ENCODE measurements at places on chromosomes 6 and 20. TPM values are rescaled to one million over a fixed set of nuclear protein-coding genes. Genes with fewer than 3 reads are reported as not detected.
A peak's percentile ranks its signal among the peaks of the same experiment; 100 is the strongest.

DNA sequence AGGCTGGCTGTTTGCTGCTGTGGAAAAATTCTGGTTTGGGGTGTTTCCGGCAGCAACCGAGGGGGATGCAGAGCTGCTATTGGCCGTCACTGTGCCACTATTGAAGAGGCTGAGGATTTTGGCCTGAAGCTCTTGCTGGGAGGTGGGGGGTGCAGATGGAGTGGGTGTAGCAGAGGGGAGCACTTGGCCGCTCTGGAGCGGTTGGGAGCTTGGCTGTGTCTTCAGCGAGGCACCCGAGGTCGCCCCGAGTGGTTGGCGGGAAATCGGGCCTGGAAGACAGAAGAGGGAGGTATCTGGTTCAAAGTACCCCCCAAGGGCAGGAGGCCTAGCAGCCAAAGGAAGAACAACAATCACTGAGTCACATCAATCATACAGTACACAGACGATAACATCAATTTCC, 27.1 kb downstream of the NCOA5 start:
- peaks cover 2% of the 10 kb centered on the region for H3K4me1 ChIP-seq
- H3K27me3 ChIP-seq, result no peaks in the 10 kb centered on the region
- no peak overlapping the region for H3K27ac ChIP-seq
- DNase-seq, result no peak
- H3K36me3 ChIP-seq, result peaks cover 15% of the 10 kb centered on the region
- no peak overlapping the region for H3K4me3 ChIP-seq

DNA sequence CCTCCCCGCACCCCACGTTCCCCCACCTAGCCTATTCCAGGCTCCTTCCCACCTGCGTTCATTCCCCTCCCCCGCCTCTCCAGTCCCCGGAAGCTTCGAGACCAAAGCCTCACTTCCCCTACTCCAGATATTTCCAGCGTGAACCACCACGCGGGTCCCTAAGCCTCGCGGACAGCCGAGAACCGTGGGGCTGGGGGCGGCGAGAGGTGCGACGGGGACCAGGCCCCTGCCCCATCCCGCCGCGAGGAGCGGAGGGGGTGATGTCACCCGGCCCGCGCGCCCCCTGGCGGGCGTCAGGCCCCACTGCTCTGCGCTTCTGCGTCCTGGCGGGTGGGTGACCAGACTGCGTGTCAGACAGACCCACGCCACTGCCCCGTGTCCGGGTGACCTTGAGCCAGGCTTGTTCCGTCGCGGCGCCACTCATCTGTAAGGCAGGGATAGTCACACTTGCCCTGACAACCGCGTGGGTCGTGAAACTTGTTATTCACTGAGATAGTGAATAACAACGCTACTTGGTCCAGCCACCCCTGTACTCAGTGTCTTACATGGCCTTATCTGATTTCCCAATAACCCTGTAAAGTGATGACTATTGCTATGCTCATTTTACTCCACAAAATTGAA, 9.0 kb upstream of the HSP90AB1 start:
- peaks cover 18% of the 10 kb centered on the region for H3K4me1 ChIP-seq
- no peaks in the 10 kb centered on the region for H3K27me3 ChIP-seq
- H3K36me3 ChIP-seq, result peaks cover 1% of the 10 kb centered on the region
- peak; percentile 62 for DNase-seq
- H3K27ac ChIP-seq, result peak overlapping the region; percentile 83

- no peaks in the 10 kb centered on the region for H3K36me3 ChIP-seq
- no peaks in the 10 kb centered on the region for H3K4me1 ChIP-seq
- no peak overlapping the region for H3K27ac ChIP-seq
- H3K27me3 ChIP-seq, result no peaks in the 10 kb centered on the region
- no peak overlapping the region for H3K4me3 ChIP-seq
These were observed 28.2 kb downstream of the NCOA3 start for GRCh38 chr20:47529840-47530239.

DNA sequence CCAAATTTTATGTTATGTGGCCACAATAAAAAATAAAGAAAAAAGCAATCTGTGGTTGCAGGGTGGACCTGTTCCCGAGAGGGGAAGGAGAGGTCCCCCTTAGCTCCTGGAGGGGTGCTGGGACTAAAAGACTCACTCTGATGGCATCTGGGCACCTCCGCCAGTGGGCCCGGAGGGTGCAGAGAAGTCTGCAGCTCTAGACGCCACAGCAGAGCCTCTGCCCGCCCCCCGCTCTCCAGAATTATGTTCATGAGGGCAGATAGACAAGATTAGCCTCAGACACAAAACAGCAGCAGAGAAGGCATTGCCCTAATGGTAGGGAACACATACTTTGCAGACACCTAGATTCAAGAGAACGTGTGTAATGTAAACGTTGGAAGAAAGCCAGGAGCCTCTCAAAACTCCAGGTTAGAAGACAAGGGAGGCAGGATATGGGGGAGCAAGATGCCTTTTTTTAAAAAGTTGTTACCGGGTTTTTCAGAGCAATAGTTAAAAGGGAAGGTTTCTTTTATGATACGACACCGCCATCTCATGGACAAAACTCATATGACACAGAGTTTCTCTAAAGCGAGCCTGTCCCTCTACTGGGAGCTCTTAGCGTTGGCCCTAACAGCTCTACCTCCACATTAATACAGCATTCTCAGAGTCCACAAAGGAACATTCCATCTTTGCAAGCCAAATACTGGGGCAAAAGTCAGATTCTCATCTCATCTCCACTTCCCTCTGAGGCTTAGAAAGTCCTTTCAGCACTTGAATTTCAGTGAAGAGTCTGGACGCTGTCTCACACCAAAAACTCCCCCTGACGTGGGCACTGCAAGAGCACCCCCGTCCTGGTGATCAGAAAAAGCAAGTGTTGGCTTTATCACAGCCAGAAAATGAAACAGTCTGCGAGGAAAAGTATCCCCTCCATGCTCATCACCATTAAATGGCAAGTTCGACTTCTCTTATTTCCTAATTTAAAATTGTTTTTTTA, 47.2 kb downstream of the FOXF2 start:
- H3K4me1 ChIP-seq, result peaks cover 3% of the 10 kb centered on the region
- peak; percentile 43 for DNase-seq
- no peaks in the 10 kb centered on the region for H3K36me3 ChIP-seq
- no peaks in the 10 kb centered on the region for H3K27me3 ChIP-seq
- no peak overlapping the region for H3K27ac ChIP-seq
- no peak overlapping the region for H3K4me3 ChIP-seq

DNA sequence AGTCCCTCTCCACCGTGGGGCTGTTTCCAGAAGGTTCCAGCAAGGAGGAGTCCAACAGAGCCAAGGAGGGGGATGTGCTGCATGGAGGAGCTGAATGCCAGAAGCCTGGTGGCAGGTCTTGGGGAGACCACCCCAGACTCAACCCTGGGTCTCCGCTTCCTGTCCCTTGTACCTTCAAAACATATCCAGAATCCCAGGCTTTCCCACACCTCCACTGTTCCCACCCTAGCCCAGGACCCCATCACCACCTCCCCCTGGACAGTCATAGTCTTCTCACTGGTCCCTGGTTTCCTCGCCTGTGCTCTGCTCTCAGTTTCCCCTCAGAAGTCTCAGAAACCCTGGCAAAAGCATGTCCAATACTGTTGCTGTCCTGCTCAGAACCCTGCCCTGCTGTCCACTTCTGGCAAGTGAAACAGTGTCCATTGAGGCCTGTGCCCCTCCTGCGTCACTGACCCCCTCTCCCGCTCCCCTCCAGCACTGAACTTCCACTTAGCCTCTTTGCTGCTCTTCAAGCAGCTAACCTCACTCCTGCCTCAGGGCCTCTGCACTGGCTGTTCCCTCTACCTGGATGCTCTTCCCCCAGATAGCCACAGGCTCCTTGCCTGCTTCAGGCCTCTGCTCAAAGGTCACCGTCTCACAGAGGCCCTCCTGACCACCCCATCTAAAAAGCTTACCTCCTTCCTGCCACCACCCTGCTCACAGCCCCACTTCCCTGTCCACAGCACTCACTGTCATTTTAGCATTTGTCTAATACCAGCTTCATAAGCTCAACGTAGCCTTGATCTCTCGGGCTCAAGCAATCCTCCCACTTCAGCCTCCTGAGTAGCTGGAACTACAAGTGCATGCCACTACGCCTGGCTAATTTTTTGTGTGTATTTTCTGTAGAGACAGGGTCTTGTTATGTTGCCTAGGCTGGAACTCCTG, 169.2 kb downstream of the GRM4 start:
- H3K36me3 ChIP-seq, result no peaks in the 10 kb centered on the region
- H3K4me3 ChIP-seq, result no peak overlapping the region
- H3K4me1 ChIP-seq, result no peaks in the 10 kb centered on the region
- peaks cover 22% of the 10 kb centered on the region for H3K27me3 ChIP-seq
- H3K27ac ChIP-seq, result no peak overlapping the region

- H3K36me3 ChIP-seq, result peaks cover 3% of the 10 kb centered on the region
- H3K27me3 ChIP-seq, result no peaks in the 10 kb centered on the region
- H3K4me1 ChIP-seq, result no peaks in the 10 kb centered on the region
- peak; percentile 18 for DNase-seq
- no peak overlapping the region for H3K4me3 ChIP-seq
These were observed 21.2 kb downstream of the MKKS start for GRCh38 chr20:10412591-10413408.

DNA sequence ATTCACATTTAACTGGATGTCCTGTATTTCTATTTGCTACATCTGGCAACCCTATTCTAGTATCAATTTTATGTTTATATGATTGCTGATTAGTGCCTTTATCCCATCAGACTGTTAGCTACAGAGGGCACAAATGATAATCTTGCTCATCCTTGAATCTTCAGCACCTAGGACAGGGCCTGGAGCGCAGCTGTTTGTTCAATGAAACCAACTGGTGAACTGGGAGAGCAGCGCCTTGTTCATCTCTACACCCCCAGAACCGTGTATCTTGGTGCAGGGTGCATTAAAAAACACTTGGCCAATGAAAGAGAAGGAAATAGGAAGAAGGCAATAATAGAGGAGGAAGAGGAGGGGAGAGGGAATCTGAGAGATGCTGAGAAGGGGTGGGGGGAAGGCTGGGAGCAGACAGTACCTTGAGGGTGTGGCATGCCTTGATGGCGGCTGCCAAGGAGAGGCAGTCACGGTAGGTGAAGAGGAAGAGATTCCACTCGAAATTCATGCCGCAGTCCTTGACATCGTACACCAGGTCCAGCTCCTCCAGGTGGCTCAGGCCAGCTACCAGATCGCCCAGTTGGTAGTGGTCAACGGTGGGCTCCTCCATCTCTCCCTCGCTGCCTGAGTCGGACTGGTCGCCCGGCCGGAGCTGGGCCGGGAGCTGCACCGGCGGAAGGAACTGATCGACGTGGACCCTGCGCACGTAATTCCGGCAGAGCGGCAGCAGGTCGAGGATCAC, 15.5 kb downstream of the TMEM151B start:
- H3K27me3 ChIP-seq, result peaks cover 33% of the 10 kb centered on the region
- H3K36me3 ChIP-seq, result no peaks in the 10 kb centered on the region
- H3K4me1 ChIP-seq, result no peaks in the 10 kb centered on the region
- DNase-seq, result no peak
- H3K27ac ChIP-seq, result no peak overlapping the region

GRCh38 chr6:168099201-168100010, 20.4 kb upstream of the FRMD1 start:
- no peaks in the 10 kb centered on the region for H3K27me3 ChIP-seq
- no peaks in the 10 kb centered on the region for H3K36me3 ChIP-seq
- H3K4me3 ChIP-seq, result no peak overlapping the region
- DNase-seq, result no peak

DNA sequence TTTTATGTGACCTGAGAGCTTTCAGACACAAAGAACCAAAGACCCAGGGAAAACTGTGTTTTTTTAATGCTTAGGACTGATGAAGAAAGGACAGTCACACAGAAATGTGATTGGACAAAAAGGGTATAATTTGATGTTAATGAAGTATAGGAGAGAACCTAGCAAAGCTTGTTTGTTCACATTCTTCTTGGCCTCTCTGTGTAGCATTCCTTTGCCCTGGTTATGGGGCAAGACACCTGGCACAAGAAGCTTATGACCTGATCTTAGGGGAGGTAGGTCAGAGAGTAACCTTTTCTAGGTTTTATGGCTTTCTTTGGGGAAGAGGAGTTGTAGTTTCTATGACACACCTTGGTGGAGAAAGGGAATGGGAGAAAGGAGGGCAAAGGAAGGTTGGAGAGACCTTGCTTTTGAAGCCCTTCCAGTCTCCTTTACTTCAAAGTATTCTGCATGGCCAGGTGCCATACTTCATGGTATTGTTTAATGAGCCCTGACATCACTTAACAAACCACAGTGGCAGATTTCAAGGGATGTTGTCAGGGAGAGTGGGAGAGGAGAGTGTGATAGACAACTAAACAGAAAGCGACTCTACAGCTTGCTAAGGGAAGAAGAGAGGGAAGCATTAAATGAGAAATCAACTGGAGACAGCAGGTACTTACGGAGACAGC, 701.8 kb upstream of the FLRT3 start:
- no peaks in the 10 kb centered on the region for H3K27me3 ChIP-seq
- H3K4me1 ChIP-seq, result no peaks in the 10 kb centered on the region
- H3K36me3 ChIP-seq, result no peaks in the 10 kb centered on the region
- H3K4me3 ChIP-seq, result no peak overlapping the region

GRCh38 chr6:41036601-41037000, 2.4 kb downstream of the UNC5CL start:
- H3K4me1 ChIP-seq, result no peaks in the 10 kb centered on the region
- H3K27ac ChIP-seq, result no peak overlapping the region
- no peaks in the 10 kb centered on the region for H3K27me3 ChIP-seq
- no peak overlapping the region for H3K4me3 ChIP-seq
- H3K36me3 ChIP-seq, result no peaks in the 10 kb centered on the region

DNA sequence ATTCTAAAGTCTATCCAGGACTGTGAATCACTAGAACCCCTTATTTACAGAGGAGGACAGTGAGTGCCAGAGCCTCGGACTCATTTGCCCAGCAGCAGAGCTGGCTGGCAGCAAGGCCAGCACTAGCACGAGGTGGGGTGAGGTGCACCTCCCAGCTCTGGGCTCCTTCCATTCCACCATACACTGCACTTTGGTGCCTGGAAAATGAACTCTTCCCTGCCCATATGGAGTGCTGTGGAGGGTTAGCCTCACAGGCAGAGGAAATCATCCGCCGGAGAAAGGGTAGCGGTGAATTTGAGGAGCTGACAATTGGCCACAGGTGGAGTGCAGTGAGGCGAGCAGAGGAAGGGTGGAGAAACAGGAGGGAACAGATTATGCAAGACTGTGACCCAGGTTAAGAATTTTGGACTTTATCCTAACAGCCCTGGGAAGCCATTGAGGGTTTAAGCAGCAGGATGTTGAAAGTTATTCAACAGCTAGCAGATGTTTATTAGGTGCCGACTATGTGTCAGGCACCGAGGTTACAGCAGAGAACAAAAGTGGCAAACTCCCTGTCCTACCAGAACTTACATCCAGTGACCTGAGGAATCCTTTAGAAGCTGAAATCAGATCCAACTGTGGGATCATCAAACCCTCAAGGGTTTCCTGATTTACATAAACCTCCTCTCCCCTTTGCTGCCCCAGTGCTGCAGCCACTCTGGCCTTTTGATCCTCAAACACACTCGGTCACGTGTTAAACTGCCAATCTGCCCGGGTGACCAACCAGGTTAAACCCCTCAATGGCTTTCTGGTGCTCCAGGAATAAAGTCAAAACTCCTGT, 6.2 kb downstream of the TRIM26 start:
- no peak overlapping the region for H3K27ac ChIP-seq
- H3K4me1 ChIP-seq, result peaks cover 13% of the 10 kb centered on the region
- DNase-seq, result peak; percentile 31
- H3K27me3 ChIP-seq, result no peaks in the 10 kb centered on the region

The FAM110A gene
- total RNA-seq, result 1.3 TPM

The COL21A1 gene
- total RNA-seq, result 2.3 TPM

The OR2J3 gene
- not detected for total RNA-seq

The DPM1 gene
- 60.9 TPM for total RNA-seq
